Right kidney (tissue), 9 donors: ENCODE measurements at places on chromosomes 3 and 15.

DNA sequence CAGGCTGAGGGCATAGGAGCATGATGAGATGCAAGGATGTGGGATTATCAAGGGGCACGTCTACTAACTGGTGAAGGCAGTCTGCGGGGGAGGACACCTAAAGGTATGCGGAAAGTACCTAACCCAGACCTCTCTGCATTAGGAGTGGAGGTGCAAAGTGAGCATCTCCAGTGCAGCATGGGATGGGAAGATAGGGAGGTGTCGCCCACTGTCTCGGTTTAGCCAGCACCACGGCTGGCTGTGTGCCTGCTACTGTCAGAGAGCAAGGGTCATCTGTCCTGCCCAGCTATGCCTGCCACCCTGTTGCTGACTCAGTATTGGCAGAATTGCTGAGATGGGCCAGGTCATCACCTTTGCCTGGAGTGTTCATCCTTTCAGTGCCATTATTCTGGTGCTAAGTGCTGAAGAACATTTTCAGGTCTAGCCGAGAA lies 40.1 kb downstream of the OXNAD1 start:
- no peak for DNase-seq

GRCh38 chr15:37764733-37765191 lies 169.7 kb upstream of the TMCO5A start:
- DNase-seq = no peak

DNA sequence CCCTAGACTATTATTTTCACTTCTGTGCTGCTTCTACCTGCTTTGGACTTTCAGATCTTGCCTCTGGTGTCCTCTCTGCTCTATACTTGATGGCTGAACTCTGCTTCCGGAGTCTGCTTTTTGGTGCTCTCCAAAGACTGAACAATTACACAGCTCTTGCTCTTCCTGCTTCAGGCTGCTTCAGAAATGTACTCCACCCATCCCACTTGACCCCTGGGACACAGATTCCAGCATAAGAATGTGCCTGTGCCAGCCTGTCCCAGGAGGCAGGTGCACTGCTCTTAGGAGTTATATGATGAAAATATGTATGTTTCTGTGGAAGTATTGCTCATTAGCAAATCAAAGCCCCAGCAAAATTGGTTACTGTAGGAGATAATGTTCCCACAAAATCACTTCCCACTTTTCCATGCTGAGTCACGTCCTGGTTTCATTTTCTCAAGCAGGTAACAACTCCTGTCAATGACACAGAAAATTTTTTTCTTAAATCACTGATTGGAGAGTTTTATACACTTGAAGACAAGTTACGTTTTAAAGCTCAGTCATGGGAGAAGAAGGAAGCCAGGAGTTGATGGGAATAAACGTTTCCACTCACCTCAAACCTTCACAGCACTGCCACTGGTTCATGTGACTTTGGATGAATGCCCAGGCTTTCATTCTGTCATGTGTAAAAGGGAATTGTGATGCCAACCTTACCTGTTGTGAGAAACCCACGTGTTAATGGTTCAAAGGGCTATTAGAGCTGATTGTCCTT lies 239.4 kb upstream of the ZPLD1 start:
- DNase-seq = no peak

DNA sequence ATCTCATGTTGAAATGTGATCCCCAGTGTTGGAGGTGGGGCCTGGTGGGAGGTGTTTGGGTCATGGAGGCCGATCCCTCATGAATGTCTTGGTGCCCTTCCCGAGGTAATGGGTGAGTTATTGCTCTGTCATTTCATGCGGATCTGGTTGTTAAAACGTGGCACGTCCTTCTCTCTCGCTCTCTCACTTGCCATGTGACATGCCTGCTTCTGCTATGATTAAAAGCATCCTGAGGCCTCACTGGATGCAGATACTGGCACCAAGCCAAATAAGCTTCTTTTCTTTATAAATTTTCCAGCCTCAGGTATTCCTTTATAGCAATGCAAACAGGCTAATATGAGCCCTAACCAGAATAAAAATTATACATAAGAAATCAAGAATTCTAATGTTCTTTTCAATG lies 31.7 kb upstream of the HACD2 start:
- DNase-seq = no peak

- DNase-seq = no peak
Measured at GRCh38 chr3:119965692-119966091, 128.6 kb downstream of the GSK3B start.

DNA sequence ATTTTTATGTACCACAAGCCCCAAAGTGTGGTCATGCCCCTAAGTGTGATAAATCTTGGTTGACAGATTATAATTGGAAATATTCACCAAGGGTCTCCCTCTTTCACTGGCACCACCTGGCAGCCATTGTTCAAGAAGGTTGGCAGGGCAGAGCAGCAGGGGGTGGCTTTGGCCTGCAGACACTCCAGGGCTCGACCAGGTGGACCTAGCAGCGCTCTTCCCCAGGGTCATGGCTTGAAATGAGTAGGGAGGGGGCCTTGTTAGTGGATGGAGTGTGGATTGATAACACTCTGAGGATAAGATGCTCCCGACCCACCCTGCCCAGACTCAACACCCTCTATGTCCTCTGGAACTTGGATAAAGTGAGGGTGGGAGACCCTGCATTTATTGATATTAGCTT lies 58.2 kb upstream of the KLHL25 start:
- no peak for DNase-seq

DNA sequence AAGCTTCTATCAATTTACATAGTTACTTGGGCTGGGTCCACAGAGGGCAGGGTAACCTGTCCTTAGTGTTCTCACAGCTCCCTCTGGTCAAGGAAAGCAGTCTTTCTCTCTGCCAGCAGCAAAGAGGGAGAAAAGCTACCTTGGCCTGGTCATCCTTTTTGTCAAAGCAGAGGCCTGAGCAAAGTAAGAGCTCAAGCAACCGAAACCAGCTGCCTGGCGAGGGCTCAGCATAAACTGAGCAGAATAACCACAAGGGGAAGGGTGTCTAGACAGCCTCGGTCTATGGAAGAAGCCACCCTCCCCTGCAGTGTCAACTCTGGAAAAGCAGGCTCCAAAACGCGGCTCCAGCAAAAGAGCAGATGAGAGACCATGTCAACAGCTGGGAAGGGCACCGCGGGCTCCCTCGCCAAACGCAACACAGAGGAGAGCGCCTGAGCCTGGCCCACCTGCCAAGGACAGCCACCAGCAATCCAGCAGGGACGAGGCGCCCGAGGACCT lies 17.4 kb downstream of the LRIG1 start:
- DNase-seq = no peak

DNA sequence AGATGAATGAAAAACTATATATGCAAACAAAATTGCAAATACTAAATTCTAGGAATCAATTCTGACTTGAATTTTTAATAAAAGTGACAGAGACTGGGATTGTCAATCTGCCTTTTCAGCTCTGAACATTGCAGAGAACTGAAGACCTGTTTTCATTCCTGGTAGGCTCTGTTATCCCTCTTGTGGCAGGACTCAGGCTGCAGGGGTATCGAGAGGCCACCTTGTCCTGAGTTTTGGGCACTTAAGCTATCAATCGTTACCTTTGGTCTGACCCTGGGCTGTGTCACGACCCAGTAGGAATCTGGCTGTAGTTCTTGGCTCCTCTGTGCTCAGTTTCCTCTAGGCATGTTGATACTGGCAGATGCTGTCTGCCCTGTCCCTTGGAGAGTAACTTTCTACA lies 238.0 kb downstream of the CACNA2D3 start:
- DNase-seq = no peak

DNA sequence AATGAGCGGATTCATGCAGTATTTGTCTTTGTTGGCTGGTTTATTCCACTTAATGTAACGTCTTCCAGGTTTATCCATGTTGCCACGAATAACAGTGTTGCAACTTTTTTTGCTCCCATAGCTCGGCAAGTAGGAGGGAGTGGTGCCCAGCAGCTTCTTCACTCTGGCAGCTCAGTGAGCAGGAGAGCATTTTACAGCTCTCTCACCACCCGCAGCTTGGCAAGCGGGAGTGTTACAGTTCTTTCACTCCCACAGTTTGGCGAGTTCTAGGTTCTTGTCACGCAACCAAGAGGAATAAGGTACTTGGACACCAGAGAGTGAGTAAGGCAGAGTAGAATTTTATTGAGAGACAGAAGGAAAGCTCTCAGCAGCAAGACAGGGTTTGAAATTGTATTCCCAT lies 935.2 kb downstream of the TBL1XR1 start:
- no peak for DNase-seq

DNA sequence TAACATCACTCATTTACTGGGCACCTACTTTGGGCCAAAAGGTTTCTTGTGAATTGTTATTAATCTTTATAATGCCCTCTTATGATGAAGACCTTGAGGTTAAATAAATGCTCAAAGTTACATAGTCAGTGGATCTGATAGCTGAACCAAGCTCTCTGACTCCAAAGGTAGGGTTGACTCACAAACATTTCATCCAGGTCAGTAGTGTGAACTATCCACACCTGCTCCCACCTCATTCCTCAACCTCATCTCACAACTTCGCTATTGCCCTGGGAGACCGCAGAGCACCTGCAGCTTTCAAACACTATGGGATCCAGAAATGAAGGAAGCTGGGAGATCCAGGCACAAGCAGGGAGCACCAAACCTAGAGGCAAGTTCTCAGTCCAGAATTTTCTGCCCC lies 93.8 kb upstream of the FGF12 start:
- DNase-seq = no peak

- DNase-seq = no peak
Measured at GRCh38 chr15:77350792-77351191, 69.1 kb downstream of the PEAK1 start.

GRCh38 chr3:61505197-61505596 lies 56.2 kb upstream of the PTPRG start:
- no peak for DNase-seq

DNA sequence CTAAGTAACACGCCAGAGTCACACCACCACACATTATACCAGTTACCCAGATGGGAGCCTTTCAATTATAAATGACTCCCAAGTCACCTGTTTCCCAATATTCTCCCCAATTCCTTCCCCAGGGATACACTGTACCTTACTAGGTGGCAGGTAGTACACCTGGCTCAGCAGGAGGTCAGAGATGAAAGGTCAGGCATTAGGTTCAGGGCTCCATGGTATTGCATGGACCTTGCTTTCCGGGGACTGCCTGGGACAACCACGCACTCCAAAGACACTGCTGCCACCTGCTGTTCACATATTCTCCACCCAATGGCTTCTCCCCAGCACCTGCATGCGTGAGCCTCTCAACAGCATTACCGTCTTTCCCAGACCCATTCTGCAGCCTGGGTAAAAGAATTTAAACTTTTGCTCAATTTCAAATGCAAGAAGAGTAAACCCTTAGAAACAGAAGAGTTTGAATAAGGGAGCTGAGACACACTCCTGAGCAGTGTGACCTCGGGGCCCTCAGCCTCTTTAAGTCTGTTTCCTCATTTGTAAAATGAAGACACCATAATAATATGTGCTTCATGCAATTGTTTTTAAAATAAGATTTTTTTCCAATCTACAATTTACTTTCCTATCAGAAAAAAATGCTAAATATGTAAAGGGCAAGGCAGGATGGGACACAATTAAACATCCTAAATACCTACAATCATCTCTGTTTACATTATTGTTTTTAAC lies 28.0 kb upstream of the LACTB start:
- DNase-seq = peak; percentile 66

DNA sequence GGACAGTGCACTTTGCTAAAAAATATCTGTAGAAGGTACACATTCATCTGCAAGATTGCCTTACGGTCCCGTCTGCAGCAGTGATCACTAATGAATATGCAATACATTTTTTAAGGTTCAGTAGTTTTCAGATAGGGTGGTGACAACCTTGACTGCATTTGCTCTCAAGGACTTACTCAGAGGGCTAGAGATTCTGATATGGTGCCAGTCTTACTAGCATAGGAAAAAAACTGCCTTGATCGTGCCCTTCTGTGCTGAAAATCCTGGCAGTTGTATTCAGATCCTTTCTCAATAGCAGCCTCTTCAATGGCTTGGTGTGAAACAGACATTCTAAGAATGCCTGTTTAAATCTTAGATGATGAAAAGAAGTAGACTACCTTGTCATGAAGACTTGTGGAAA lies 411.9 kb upstream of the CCDC54 start:
- no peak for DNase-seq

GRCh38 chr3:186746008-186746407 lies 28.8 kb downstream of the KNG1 start:
- peak; percentile 12 for DNase-seq

DNA sequence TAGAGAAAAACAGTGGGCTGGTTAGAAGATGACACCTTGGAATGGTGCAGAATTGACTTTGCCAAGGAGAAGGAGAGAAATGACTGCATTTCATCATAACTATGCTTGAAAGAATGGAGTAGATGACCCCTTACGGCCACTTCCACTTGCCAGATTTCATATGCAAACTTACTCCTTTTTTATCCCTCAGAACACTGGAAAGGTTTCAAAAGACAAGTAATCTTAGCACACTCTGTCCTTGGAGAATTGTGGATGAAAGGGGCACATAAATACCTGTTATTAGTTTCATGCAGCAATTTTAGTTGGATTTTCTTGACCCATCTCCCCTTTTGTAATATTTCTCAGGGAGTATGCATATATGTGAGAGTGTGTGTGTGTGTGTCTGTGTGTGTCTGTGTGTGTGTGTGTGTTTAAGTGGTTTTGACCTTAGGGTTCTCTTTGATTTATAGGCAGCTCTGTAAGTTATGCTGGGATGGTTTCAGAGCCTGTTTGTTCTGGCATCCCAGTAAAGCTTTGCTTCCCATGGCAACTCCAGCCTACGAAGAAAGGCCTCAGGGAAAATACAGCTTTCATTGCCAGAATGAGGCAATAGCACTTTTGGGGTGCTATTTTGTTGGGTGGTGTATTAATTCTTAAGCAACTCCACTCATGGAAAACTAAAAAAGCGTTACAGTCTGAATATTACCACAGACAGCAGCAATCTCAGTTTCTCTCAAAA lies 122.2 kb upstream of the TP63 start:
- DNase-seq = peak; percentile 11

- no peak for DNase-seq
Measured at GRCh38 chr3:149384911-149385321, 7.5 kb upstream of the TM4SF1 start.

- no peak for DNase-seq
Measured at GRCh38 chr15:98914626-98915025, 93.0 kb downstream of the PGPEP1L start.

DNA sequence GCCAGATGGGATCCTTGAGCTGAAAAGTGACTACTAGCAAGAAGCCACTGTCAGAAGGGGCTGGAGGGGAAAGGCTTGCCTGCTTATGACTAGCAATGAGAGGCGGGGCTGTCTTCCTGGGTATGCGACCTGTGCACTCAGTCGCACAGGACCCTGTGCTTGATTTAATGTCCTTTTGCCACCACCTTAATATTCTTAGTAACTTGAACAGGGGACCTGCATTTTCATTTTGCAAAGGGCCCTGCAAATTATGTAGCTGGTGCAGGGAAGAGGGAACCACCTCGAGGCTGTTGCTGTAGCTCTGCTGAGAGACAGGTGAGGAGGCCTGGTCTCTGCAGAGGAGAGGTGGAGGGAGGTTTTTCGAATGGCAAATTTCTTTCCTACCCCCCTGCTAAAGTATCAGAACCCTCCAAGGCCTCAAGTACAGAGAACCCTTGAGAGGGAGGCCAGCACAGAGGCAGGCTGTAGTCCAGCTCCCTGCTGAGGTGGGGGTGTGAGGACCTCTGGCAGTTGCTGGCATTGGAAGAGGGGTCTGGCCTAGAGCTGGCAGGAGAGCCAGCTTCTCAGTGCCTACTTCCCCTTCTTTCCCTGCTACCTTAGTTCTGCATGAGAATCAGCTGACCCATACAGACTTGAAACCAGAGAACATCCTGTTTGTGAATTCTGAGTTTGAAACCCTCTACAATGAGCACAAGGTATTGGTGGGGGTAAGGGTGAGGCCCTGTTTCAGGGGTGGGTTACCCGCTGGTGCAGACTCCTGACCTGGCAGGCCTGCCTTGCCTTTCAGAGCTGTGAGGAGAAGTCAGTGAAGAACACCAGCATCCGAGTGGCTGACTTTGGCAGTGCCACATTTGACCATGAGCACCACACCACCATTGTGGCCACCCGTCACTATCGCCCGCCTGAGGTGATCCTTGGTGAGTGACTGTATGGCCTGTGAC lies 11.4 kb downstream of the CLK3 start:
- no peak for DNase-seq
